ENCODE measurements at places on chromosomes 2 and 18. TPM values are rescaled to one million over a fixed set of nuclear protein-coding genes. Genes with fewer than 3 reads are reported as not detected.

Gene ST8SIA5
- not detected for total RNA-seq

Gene C2orf66
- total RNA-seq: 0.42 TPM

DNA sequence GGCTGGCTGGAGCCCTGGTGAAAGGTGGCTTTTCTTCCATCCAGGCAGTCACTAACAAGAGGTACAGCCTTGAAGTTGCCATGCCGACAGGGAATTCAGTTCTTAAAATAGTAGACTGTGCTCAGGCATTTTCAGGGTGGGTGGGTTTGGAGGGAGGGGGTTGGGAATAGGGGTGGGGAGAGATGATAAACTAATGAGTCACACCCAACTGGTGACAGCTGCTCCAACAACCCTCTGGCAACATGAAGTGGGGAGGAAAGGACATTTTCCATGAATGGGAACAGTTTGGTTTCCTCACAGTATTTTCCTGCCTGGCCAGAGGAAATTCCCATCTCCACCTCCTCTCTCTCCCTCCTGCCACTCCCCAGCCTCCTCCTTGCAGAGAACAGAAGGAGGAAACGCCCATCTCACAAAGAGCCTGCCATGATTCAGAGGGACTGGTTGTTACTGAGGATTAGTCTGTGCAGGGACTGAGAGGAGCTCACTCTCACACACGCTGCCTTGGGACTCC, 113.0 kb upstream of the SLC1A4 start:
- DNase-seq: no peak

GRCh38 chr2:191465766-191466420, 212.0 kb upstream of the NABP1 start:
- no peak for DNase-seq

Gene CPO
- not detected for total RNA-seq

Measured in activated T-helper 1 cell treated with anti-CD3 and anti-CD28 coated beads, Interleukin-12 subunit alpha, Interleukin-12 subunit beta, Interleukin-2, Interleukin-4 antibody, amounts not matched to agents 30 ng/mL and 10 ng/mL and 1 ng/mL, durations not matched to agents 14 hours and 24 hours and 36 hours (primary cell).